Osteocyte (in vitro differentiated cells): ENCODE measurements at places on chromosomes 6 and 20.

GRCh38 chr6:4369616-4370015 is 234.2 kb upstream of the ECI2 start:
- DNase-seq, result no peak

GRCh38 chr6:68728159-68728979 is 93.3 kb downstream of the ADGRB3 start:
- no peak for DNase-seq

- DNase-seq, result no peak
Observed at GRCh38 chr6:24125980-24126379, at the start of gene NRSN1. NRSN1 (plus strand) TSS chr6:24126215; CDS start chr6:24134328, 8,113 bp downstream.

- DNase-seq, result no peak
Observed at GRCh38 chr6:22218410-22218809, 78.4 kb downstream of the PRL start.

DNA sequence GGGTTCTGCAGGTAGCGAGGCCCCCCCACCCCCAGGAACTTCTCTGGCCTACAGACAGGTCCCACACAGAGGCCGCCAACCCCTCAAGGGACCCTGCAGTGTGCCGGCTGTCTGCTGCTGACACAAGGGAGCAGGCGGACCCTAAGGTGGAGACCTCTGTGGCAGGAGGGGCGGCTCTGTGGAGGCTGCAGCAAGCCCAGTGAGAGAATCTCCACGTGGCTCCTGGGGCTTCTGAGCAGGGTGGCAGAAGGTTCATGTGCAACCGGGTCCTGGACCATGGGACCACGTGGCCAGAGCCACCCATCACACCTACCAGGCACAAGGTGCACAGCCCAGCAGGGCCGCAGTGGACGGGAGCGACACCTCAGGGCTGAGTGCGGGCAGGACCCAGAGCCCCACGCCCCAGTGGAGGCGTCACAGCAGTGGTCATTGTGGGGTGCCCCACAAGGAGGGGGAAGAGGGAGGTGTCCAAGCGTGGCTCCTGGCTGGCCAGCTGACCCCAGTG is 4.3 kb downstream of the ARFRP1 start:
- no peak for DNase-seq

- no peak for DNase-seq
Observed at GRCh38 chr6:12296255-12296573, 6.1 kb downstream of the EDN1 start.

DNA sequence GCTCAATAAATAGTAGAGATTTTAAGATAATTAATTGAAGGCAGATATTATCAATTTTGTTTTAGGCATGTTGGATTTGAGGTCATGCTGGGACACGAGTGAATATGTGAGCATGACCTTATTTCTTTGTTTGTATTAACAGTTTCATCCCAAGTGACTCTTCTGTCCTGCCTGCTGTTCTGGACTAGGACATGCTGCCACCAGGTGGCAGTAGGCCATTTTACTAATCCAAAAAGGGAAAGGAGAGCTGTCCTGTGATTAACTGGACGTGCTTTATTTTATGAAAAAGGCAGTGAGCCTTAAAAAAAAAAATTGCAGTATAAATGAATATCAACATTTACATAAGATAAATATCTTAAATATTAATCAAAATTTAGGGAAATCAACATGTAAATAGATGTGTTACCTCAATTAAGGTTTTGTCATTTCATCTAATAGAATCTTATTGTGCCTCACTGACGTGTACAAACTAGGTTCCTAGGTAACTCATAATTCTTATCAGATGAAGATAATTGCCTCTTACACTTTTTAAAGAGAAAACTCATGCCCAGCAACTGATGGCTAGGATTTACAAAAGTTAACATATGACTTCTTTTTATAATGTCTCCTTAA is 49.8 kb downstream of the FRK start:
- DNase-seq, result no peak

GRCh38 chr20:49132995-49133478 is 55.1 kb downstream of the STAU1 start:
- no peak for DNase-seq

DNA sequence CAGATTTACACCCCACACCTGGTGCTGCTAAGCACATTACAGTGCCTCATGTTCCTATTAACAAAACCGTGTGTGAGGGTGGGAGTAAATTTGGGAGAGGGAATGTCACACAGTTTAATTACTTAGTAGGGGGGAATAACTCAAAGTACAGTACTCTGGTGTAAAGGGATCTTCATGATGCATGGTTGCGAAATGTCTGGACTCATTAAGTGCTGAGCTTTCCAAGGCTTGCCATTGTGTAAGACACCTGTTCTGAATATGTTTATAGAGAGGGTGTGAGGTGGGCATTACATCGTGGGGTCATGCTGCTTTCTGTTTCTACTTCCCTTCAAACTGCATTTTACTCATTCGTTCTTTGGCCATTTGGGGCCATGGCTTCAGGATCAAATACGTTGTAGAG is 181.2 kb downstream of the ADGRG6 start:
- no peak for DNase-seq

DNA sequence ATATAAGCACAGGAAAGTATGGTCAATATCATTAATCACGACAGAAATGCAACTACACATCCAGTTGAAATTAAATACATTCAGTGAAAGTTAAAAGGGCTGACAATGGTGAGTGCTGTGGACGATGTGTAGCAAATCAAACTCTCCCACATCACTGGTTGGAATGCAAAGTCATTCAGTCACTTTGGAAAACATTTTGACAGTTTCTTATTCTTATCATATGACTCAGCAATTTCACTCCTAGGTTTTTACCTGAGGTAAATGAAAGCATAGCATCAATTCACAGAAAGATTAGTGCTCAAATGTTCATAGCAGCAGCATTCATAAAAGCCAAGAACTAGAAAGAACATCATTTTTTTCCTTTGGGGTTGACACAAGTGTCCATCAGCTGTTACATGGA is 28.6 kb upstream of the SAMD5 start:
- no peak for DNase-seq

DNA sequence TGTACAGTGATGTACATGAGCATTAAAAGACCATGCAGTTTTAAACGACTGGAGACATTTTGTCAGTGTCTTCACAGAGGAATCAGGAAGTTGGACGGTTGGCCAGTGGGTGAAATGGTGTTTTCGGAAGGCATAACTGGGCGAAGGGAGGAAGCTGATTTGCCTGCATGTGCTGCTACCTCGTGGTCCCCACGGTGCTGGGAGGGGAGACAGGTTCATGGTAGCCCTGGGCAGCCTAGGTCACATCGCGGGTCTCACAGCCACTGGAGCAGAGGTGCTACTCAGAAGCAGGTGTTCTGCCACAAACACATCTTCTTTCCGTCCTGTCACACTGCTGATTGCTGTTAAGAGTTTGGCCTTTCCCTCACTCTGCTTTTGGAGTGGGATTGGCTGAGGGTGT is 35.2 kb downstream of the HIVEP1 start:
- DNase-seq, result no peak

GRCh38 chr20:33875055-33875454 is 63.9 kb downstream of the CHMP4B start:
- no peak for DNase-seq

GRCh38 chr6:135072753-135073152 is 18.1 kb upstream of the HBS1L start:
- no peak for DNase-seq

- no peak for DNase-seq
Observed at GRCh38 chr20:35263532-35264341, 14.2 kb downstream of the MMP24OS start.

- DNase-seq, result no peak
Observed at GRCh38 chr6:51996296-51996947, 91.0 kb downstream of the PKHD1 start.

GRCh38 chr20:46074006-46074405 is 15.8 kb downstream of the NCOA5 start:
- DNase-seq, result no peak

GRCh38 chr20:34876406-34877282 is at the start of gene ACSS2:
ACSS2 (plus strand) TSS chr20:34876612; CDS start chr20:34876646, 34 bp downstream.
- peak; percentile 99 for DNase-seq

DNA sequence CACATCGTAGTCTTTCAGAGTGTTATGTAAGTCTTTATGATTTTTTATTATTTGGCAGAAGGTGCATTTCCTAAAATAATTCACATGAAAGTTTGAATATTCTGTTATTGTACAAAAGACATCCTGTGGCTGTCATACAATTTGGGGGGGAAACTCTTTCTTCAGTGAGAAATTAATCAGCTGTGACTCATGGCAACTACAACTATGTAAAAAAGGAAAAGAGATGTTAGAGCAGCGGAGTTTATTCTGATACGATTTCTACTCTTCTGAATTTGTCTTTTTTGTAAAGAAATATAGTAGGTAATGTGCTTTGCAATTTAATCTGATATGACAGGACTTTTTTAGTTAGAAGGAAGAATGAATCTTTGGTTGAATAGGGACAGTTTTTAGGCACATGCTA is 14.2 kb downstream of the COL19A1 start:
- DNase-seq, result no peak

- DNase-seq, result no peak
Observed at GRCh38 chr20:19880256-19881079, 122.4 kb downstream of the RIN2 start.
